ENCODE measurements at places on chromosomes 5 and 9.

GRCh38 chr9:133996531-133997520 is 4.7 kb upstream of the VAV2 start:
- DNase-seq = no peak

- no peak for DNase-seq
Measured at GRCh38 chr9:27496135-27496504, 28.0 kb upstream of the IFNK start.

GRCh38 chr5:171629628-171630349 is 155.8 kb upstream of the SMIM23 start:
- no peak for DNase-seq

- DNase-seq = no peak
Measured at GRCh38 chr5:10576121-10576789, 12.4 kb downstream of the ANKRD33B start.

DNA sequence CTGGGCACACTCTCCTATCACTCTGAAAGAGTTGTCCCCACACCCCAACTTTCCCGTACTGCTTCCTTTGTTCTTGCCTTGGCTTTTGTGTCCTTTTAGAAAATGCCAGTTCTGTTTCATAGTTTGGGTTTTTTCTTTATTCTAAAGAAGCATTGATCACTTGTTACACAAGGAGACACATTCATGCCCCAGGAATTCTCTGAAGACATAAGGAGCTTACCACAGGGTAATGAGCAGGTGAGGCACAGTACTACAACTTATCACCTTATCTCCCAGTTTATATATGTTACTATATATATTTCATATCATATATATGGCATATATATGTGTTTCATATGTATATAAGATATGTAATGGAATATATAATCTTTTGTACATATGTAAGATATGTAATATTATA is 6.5 kb upstream of the SSBP2 start:
- DNase-seq = no peak

DNA sequence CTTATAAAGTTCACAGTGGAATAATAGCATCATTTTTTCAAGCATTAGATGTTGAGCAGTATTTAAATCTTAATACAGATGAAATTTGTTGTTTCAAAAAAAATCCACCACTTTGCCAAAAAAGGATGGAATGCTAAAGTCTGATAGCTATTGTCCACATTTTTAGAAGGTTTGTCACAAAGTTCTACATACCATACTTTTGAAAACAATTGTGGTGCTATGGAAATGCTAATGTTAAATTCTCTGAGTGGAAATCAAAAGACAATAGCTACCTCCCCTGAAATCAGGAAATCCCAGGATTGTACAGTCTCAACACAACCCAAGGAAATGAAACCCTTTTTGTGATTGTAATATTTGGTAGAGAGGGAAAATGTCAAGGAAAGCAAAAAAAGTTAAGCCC is 19.3 kb upstream of the GRAMD2B start:
- DNase-seq = no peak

DNA sequence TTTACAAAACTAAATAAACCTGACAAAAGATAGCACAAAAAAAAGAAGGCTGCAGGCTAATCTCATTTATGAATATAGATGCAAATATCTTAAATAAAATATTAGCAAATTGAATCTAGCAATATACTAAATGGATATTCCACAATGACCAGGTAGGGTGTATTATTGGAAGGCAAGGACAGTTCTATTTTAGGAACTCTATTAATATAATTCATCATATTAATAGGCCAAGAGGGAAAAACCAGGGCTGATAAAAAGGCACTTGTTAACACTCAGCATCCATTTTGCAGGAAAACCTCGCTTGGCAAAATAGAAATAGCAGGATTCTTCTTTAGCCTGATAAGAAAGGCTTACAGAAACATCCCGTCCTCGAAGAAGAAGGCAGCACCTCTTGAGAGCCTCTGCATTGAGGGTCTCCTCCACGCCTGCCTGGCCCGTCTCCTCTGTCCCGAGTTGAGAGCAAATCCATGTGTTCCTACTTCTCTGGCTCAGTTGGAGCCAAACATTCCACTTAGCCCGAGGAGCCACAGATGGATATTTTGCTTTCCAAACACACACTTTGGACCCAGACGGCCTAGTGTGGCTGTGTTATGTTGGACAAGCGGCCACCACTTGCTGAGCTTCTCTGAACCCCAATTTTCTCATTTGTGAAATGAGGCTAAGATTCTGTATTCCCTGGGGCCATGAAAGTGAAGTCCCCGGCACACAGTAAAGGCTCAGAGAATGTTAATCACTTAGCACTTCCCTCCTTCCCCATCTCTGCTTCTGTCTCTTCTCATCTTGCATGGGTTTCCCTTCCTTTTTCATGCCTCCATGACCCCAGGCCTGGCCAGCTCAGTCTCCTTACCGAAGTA is 181.8 kb upstream of the MVB12B start:
- DNase-seq = no peak

DNA sequence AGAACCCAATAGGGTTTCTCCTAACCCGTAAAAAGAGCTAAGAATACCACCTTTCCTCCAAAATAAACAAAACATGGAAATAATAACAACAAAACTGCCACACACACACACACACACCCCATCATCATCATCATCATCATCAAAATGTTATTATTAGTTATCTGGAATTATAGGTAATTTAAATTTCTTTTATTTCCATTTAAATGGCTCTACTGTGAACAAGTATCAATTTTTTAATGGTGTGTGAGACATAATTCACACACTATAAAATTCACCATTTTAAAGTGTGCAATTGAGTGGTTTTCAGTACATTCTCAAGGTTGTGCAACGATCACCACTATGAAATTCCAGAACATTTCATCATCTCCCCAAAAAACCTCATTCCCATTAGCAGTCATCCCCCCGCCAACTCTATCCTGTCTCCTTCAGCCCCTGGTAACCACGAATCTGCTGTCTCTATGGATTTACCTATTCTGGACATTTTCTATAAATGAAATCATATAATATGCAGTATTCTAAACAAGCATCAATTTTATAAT is 172.7 kb downstream of the ROR2 start:
- DNase-seq = no peak

Data from stimulated activated effector memory CD8-positive, alpha-beta T cell treated with anti-CD3 and anti-CD28 coated beads, Interleukin-12 subunit alpha, Interleukin-12 subunit beta, amount 100 ng/mL, for 72 hours (primary cell).